ENCODE measurements at places on chromosomes 4 and X.

DNA sequence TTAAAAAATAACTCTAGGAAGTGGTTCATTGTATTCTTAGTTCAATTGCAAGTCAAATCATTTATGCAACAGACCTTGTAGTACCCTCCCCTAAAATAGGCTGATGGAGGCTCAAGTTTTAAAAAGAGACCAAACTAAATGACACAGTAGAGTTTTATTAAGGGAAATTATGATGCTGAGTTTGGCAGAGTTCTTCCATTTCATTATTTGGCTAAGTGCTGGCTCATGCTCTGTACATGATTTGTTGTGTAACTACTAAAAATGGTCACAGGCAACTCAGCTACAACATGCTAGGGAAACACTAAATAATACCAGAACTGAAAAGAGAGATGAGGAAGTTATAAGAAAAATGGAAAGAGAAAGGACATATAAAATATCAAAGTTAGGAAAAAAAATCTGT, 96.1 kb upstream of the TFDP3 start:
- DNase-seq: no peak

GRCh38 chr4:35548921-35549320, 695.4 kb downstream of the ARAP2 start:
- no peak for DNase-seq

GRCh38 chr4:129672941-129673340, 577.0 kb downstream of the C4orf33 start:
- DNase-seq: no peak

- no peak for DNase-seq
Observed at GRCh38 chr4:73631565-73632226, 11.5 kb upstream of the RASSF6 start.

GRCh38 chr4:169745291-169745690, 12.5 kb downstream of the HPF1 start:
- DNase-seq: no peak

GRCh38 chrX:155070975-155071693, at the start of the genes BRCC3, CMC4 and MTCP1:
Gene BRCC3, plus strand, starts transcription at chrX:155071508. Its CDS starts 20 bp downstream, at chrX:155071528.
Gene CMC4, minus strand, starts transcription at chrX:155071136. Its CDS starts 7,113 bp downstream, at chrX:155064023.
Gene MTCP1, minus strand, starts transcription at chrX:155071136. Its CDS starts 5,126 bp downstream, at chrX:155066010.
- DNase-seq: no peak

All from cerebellar nuclear complex (tissue), 1 donor.